ENCODE measurements at places on chromosomes 4 and X. TPM values are rescaled to one million over a fixed set of nuclear protein-coding genes. Genes with fewer than 3 reads are reported as not detected.

DNA sequence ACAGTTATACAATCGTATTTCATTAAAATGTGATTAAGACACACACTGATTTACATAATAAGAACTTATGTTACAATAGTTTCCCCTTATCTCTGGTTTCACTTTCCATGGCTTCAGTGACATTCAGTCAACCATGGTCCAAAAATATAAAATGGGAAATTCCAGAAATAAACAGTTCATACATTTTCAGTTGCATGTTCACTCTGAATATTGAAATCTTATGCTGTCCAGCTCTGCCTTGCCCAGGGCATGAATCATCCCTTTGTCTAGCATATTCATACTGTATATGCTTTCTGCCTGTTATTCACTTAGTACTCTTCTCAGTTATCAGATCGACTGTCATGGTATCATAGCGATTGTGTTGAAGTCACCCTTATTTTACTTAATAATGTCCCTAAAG lies 173.8 kb upstream of the DCAF12L2 start:
- DNase-seq, result no peak

DNA sequence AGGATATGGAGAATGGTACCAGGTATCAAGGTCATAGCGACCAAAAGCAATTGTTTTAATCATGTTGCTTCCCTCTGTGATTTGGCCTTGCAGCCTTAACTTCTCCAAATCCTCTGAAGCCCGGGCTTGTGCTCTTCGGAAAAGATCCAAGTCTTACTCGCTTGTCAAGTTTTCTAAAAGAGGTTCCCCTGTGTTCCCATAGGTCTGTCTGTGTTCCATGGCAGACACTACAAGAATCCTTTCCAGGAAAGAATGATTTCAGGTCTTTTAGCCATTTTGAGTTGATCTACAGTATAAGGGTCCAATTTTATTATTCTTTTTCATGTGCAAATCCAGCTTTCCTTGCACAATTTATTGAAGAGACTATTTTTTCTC lies 710.6 kb upstream of the DIAPH2 start:
- DNase-seq, result no peak

CTAG1B gene
- total RNA-seq, result not detected

VBP1 gene
- 107 TPM for total RNA-seq

DNA sequence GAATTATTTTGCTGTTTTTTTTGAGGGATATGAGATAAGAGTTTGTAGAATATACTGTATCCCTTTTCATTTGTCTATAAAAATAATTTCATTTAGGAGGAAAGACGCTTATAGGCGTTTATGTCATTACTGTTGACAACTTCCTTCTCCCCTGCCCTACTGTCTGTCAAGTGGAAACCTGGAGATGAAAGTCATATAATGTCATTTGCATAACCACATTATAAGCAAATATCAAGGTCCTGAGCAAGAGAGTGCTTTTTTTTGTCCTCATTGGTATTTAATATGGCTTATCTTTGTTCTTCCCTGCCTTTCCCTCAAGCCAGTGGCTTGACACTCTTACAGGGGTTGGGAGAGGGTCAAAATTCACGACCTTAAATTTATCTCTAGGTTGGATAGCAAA lies 55.8 kb downstream of the LRP2BP start:
- DNase-seq, result no peak

OCIAD2 gene
- 27.6 TPM for total RNA-seq

RAB33B gene
- 47.7 TPM for total RNA-seq

P2RY8 gene
- 0.16 TPM for total RNA-seq
